AG09319 (cell line): ENCODE measurements at places on chromosomes 4 and X.
A peak's percentile ranks its signal among the peaks of the same experiment; 100 is the strongest.

DNA sequence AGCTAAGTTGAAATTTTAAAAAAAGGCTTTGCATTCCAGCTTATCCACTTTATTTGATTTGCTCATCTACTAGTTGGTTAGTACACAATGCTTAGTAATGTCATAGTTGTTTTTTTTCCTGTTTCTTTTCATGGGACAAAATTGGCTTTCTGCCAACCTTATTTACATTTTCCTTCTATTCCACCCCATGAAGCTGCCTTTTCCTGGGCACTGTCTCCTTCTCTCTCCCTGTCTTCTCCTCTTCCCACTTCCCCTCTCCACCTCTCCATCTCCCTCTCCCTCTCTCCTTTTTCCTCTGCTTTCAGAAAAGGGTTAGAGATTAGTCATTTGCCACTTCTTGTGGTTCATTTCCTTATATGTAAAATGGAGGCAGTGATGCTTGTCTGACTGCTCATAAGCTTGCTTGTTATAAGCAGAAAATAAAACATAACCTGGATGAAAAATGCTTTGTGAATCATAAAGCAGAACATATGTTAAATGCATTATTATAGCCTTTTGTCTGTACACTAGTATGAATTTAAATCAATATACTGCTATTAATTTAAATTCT, 181.9 kb downstream of the CEP135 start:
- no peak for DNase-seq

- no peak for DNase-seq
These were observed 32.9 kb downstream of the KDR start for GRCh38 chr4:55092504-55092903.

DNA sequence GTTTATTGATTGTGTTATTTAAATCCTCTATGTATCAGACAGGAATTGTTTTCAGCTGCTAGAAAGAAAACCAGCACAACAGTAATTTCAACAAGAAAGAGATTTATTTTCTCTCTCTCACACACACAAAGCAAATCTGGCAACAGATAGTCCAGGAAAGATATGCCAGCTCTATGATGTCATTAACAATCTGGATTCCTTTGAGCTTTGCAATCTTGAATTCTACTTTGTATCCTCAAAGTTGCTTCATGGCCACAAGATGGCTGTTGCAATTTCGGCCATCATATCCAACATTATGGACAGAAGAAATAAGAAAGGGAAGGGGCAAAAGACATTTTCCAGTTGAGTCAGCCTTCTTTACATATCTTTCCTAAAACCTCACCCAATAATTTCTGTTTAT, 19.8 kb upstream of the FMR1 start:
- no peak for DNase-seq

- no peak for DNase-seq
These were observed 3.8 kb downstream of the MAGED2 start for GRCh38 chrX:54811301-54811885.

GRCh38 chr4:145870155-145871020, 68.2 kb downstream of the ZNF827 start:
- no peak for DNase-seq

DNA sequence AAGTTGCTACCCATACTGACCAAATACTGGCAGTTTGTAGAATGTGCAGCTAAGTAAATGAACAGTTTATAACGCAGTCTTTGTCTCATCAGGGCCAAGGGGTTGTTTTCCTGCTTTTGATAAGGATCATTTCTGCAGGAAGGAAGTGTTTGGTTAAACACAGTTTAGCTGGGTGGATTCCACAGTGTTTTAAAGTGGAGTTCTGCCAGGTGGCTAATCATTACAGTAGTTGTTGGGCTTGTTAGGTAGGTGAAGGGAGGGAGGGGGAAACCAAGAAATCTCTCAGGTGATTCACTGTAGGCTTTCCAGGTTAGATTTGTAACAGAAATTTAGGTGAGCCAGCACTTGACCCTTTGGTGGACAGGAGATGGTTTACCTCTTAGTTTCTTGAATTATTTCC, 58.1 kb downstream of the FNIP2 start:
- no peak for DNase-seq

GRCh38 chr4:65535113-65535512, 135.2 kb downstream of the EPHA5 start:
- no peak for DNase-seq

- DNase-seq = no peak
These were observed 50.8 kb upstream of the NUDT10 start for GRCh38 chrX:51281758-51282318.

DNA sequence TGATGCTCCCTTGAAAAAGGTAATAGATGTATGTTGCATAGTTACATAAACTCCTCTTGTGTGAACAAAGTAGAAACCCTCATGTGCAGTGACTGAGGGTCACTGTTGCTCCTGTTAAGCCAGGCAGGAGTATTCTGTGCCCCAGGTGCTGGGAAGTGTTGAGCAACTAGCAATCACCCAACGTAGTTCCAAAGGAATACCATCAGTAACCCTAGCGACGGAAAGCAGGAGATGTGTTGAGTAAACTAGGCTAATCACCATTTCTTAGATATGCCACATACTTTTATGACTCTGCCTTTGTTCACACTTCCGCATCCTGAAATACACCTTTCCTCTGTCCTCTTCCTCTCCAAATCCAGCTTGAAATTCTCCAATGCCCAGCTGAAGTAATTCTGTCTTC, 50.9 kb upstream of the TAB3 start:
- no peak for DNase-seq

- no peak for DNase-seq
These were observed 26.0 kb upstream of the MGST2 start for GRCh38 chr4:139639654-139640053.

DNA sequence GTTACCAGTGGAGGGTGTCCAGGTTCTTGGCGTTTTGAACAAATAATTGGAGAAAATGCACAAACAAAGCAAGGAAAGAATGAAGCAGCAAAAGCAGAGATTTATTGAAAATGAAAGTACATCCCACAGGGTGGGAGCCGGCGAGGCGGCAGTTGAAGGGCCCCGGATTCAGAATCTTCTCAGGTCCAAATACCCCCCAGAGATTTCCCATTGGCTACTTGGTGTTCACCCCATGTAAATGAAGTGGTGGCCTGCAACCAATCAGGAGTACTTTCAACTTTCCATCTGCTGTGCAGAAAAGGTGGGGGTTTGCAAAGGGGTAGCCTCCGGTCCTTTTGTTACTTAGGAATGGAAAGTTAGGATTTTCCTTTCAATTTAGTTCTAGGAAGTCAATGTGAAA, 1447.0 kb downstream of the C4orf33 start:
- no peak for DNase-seq

GRCh38 chr4:68883870-68884269, 67.7 kb downstream of the UGT2A3 start:
- no peak for DNase-seq

GRCh38 chrX:123713841-123714240, 19.0 kb downstream of the THOC2 start:
- DNase-seq = no peak

DNA sequence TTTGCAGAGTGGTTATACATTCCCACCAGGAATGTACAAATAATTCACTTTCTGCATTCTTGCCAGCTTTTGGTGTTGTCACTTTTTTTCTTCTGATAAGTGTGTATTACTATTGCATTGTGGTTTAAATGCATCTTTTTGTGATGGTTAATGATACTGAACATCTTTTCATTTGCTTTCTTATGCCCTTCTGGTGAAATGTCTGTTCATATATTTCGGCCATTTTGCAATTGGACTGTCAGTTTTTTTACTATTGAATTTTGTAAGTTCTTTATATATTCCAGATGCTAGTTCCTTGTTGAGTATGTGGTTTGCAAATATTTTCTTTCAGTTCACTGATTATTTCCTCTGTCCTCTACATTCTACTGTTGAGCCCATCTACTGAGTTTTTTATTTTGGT, 19.4 kb upstream of the BMP2K start:
- no peak for DNase-seq

- no peak for DNase-seq
These were observed 2.9 kb downstream of the TMSB4X start for GRCh38 chrX:12977761-12978204.

- no peak for DNase-seq
These were observed 1995.7 kb upstream of the AGA start for GRCh38 chr4:179437962-179438361.

DNA sequence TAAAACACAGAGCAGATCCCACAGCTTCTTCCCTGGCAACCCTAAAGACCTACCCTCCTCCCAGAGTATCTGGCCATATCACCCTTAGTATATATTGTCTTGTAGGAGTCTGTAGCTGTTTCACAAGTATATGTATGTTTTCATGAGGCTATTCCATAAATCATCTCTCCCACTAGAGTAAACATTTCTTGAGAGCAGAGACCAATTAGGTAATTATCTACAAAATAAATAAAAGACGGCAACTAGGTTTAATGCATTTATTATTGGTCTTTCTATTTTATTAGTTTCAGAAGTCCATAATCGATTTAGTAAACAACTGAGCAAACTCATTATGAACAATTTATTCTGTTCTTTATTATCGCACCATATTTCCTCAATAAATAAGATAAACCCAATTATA, 7.0 kb downstream of the ACOT9 start:
- no peak for DNase-seq

- no peak for DNase-seq
These were observed 114.7 kb downstream of the AFF1 start for GRCh38 chr4:87049508-87049907.

- DNase-seq = no peak
These were observed 131.8 kb upstream of the NKX1-1 start for GRCh38 chr4:1538096-1538410.

- DNase-seq = no peak
These were observed 211.3 kb downstream of the PALLD start for GRCh38 chr4:168708108-168708507.

DNA sequence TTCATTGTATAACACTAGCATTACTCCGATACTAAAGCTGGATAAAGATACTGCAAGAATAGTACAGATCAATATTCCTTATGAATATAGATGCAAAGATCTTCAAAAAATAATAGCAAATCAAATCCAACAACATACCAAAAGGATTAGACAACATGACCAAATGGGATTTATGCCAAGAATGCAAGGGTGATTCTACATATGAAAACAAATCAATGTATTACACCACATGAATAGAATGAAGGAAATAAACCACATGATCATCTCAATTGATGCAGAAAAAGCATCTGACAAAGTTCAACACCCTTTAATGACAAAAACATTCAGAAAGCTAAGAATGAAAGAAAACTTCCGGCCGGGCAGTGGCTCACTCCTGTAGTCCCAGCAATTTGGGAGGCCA, 42.8 kb downstream of the CUL4B start:
- peak; percentile 15 for DNase-seq

DNA sequence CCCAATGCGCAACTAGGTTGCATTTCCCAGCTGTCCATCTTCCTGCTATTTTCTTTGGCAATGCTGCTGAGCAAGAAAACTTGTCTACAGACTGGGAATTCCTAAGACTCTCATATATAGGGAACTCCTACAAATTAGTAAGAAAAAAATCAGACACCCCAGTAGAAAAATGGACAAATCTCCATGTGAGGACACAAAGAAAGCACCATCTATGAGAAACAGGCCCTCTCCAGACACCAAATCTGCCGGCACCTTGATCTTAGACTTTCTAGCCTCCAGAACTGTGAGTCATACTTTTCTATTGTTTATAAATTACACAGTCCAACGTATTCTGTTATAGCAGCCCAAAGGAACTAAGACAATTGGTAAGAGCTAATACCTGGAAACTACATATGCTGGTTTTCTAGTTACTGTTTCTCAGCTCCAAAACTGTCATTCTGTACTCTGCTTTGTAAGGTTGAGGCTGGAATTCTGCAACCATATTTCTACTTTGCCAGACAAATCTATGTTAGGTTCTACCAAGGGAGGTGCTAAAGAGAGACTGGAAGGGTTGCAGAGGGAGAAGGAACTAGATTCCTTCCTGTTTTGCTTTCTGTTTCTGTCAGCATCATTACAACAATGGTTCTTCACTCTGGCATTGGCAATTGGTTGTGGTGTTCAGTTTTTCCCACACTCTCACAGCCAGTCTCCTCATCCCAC, 35.7 kb upstream of the FAM241A start:
- no peak for DNase-seq

DNA sequence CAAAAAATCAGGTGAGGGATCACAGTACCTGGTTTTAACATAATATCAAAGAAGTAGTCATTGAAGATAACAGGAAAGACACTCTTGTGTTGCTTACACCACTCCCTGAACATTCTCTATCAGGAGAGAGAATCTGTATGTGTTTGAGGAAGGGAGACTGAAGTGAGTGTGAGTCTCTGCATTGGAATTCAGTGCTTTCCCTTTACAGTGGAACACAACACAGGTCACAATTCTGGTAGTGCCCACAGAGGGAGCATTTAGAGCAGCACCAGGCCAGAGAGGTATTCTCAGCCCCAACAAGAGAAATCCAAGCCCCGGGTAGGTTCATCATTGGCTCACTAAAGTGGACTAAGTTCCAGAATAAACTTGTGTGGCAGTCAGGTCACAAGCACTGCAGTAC, 64.7 kb upstream of the UBQLN2 start:
- no peak for DNase-seq

GRCh38 chrX:18210470-18210869, 10.2 kb downstream of the BEND2 start:
- no peak for DNase-seq

GRCh38 chr4:117971403-117971802, 62.9 kb upstream of the NDST3 start:
- DNase-seq = no peak

- peak; percentile 31 for DNase-seq
These were observed 1.8 kb upstream of the GABRQ start for GRCh38 chrX:152635941-152636340.

DNA sequence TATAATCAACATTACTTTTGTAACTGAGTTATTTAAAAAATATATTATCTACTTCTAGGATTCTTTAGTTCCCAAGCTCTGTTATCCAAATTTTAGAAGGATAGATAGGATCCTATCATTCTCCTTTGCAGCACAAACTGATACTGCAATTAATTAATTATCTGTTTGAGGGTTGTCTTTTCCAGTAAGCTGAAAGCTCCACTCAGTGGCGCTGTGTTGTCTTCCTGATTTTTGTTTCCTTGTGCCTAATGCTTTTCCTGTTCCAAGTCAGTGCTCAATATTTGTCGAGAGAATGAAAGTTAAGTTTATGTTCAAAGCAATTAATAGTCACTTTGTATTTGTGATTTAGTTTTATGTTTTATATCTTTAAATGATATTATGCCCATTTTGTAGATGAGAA, 107.4 kb upstream of the ANK2 start:
- no peak for DNase-seq

GRCh38 chr4:105145903-105146275, 787 bp upstream of the TET2 start:
- DNase-seq = no peak

GRCh38 chrX:21926527-21927278, 13.8 kb upstream of the SMS start:
- peak; percentile 83 for DNase-seq

- DNase-seq = no peak
These were observed 3.4 kb upstream of the ZRSR2 start for GRCh38 chrX:15786915-15787314.

DNA sequence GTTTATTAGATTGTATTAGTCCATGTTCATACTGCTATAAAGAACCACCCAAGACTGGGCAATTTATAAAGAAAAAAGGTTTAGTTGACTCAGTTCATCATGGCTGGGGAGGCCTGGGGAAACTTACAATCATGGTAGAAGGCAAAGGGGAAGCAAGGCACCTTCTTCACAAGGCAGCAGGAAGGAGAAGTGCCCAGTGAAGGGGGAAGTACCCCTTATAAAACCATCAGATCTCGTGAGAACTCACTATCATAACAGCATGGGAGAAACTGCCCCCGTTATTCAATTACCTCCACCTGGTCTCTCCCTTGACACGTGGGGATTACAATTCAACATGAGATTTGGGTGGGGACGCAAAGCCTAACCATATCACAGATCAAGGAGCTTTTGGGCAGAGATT, 8.1 kb upstream of the HSD17B13 start:
- no peak for DNase-seq
